ENCODE measurements at places on chromosomes 11 and 22. TPM values are rescaled to one million over a fixed set of nuclear protein-coding genes. Genes with fewer than 3 reads are reported as not detected.

Gene ART1
- not detected for total RNA-seq

Gene APOL4
- 10.5 TPM for total RNA-seq

Gene DCDC1
- 0.52 TPM for total RNA-seq

Gene ACR
- total RNA-seq, result 1.8 TPM

Gene GRAP2
- total RNA-seq, result 3.6 TPM

Gene SYT7
- 2.3 TPM for total RNA-seq

Gene ELFN2
- total RNA-seq, result 0.06 TPM

Gene NLRP6
- total RNA-seq, result 0.88 TPM

Gene MEI1
- 1.4 TPM for total RNA-seq

Data from aorta (tissue), 5 donors.